ENCODE measurements at places on chromosomes 6 and 20.
A peak's percentile ranks its signal among the peaks of the same experiment; 100 is the strongest.

DNA sequence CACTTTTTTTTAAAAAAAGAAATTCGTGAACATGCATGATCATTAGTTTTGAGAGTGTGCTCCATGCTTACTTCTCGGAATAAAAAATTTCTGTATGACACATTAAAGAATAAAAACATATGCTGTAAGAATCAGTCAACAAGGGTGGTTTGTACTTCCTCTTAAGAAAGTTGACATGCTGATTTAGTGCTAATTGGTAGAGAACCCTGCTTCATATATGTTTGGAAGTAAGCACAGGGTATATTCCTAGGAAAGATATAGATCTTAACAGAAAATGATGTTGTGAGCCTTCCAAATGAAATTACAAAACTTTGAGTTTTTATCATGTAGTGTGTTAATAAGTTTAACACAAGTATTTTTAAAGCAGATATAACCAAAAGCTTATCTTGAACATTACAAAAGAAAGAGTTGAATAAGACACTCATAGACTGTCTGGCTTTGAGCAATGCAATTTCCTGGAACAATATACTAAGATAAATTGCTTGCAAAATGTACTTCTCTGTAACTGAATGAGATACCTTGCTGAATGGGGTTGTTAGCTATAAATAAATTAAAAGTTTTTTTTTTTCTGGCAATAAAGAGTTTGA is 13.8 kb upstream of the VIP start:
- DNase-seq, result no peak

GRCh38 chr20:54532573-54532972 is 57.2 kb downstream of the DOK5 start:
- DNase-seq, result no peak

- DNase-seq, result no peak
Measured at GRCh38 chr6:40290816-40291215, 296.3 kb downstream of the LRFN2 start.

DNA sequence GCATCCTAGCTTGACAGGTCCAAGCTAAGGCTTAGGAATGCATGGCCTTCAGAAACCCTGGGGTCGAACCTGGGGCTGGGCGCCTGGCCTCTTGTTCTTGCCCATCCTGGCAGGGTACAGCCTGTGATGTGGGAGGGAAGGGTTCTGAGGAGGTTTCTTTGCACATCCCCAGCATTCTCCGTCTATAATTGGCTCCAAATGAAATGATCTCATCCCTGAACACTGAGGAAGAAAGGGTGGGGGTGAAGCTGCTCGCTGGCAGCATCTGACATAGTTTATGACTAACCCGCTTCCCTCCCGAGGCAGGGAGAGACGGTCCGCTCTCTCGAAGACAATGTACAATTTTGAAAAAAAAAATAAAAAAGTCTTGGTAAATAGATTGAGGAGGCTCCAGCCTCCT is 67.1 kb upstream of the ZNFX1 start:
- no peak for DNase-seq

- DNase-seq, result no peak
Measured at GRCh38 chr6:52929321-52930164, 20.0 kb upstream of the GSTA3 start.

DNA sequence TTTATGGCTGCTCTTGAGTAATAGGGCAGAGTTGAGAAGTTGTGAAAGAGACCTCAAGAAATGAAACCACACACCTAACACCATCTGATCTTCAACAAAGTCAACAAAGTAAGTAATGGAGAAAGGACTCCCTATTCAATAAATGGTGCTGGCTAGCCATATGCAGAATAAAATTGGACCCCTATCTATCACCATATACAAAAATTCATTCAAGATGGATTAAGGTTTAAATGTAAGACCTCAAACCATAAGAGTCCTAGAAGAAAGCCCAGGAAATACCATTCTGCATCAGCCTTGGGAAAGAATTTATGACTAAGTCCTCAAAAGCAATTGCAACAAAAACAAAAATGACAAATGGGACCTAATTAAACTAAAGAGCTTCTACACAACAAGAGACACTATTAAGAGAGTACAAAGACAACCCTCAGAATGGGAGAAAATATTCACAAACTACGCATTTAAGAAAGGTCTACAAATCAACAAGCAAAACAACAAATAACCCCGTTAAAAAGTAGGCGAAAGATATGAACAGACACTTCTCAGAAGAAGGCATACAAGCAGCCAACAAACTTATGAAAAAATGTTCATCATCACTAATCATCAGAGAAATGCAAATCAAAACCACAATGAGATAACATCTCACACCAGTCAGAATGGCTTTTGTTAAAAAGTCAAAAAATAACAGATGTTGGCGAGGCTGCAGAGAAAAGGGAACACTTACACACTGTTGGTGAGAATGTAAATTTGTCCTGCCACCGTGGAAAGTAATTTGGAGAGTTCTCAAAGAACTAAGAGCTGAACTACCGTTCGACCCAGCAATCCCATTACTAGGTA is 4.0 kb downstream of the MAP3K5 start:
- no peak for DNase-seq

GRCh38 chr6:35602133-35602946 is 86.4 kb downstream of the FKBP5 start:
- peak; percentile 47 for DNase-seq

- no peak for DNase-seq
Measured at GRCh38 chr6:147345902-147346301, 141.7 kb downstream of the STXBP5 start.

DNA sequence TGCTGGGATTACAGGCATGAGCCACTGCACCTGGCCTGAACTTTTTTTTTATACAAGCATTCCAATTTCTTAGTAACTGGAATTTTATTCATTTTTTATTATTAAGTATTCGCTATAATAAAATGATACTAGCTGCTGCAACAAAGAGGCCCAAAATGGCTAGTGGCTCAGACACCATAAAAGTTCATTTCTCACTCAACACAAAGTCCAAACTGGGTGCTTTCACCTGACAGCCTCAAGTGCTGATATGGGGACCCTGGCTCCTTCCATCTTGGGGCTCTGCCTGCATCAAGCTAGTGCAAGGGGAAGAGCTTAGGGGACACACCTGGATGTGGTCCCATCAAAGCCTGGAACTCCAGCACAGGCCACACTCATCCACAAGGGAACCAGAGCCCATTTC is 12.2 kb upstream of the NOP56 start:
- DNase-seq, result no peak

GRCh38 chr6:47380251-47380650 is 70.5 kb upstream of the TNFRSF21 start:
- no peak for DNase-seq

GRCh38 chr6:161949531-161949930 is 675.7 kb upstream of the AGPAT4 start:
- DNase-seq, result no peak

DNA sequence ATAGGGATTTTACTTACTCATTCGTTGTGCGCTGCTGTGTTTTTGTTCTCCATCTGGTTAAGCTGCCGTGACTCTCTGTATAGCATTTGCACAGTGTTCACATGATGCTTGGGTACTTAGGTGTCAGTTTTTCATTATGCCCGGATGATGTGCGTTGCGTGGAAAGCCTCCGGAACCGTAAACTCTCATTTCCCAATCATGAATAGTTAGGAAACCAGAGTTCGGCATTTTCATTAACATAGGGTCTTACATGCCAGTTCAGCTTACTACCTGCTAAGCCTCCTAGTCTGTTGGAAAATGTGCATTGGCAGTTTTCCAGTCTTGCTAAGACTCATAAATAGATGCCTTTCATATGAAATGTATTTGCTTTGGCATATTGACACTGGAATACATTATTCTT is 483.4 kb upstream of the FLRT3 start:
- DNase-seq, result no peak

GRCh38 chr6:107989166-107990094 is 31.4 kb upstream of the SEC63 start:
- no peak for DNase-seq

GRCh38 chr6:126811321-126811720 is 307.1 kb upstream of the RSPO3 start:
- DNase-seq, result no peak

DNA sequence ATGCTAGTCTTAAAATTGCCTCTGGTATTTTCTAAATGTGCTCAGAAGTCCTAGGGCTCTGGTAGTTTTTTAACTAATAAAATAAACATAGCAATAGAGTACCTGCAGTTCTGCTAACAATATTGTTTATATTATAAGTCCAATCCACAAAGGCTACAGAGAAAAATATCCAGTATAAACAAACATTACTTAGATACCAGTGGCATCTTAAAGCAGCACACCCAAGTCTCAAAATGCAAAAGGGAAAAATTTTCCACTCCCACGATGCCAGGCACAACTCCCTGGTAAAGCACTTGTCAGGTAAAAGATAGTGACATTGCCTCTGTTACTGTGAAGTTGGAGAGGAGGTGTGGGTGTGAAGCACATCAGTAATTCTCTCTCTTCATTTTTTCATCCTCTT is 123.3 kb downstream of the OGFRL1 start:
- DNase-seq, result no peak

DNA sequence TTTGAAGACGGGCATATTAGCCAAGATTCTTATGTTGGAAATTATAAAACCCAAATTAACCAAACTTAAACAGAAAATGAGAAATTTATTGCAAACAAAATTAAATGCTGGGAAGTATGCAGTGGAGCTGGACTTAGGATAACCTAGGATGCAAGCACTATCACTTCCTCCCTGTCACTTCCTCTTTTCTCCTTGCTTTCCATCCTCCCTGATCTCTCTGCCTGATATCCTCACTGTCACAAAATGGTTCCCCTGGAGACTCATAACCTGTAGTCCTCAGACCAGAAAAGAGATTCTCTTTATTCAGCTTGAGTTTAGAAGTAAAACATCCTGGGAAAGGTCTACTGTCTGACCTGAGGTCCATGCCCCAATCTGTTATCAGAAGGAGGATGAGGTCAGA is 7.4 kb upstream of the KLHL32 start:
- no peak for DNase-seq

- DNase-seq, result no peak
Measured at GRCh38 chr6:46320505-46320904, 149.7 kb upstream of the ENPP5 start.

DNA sequence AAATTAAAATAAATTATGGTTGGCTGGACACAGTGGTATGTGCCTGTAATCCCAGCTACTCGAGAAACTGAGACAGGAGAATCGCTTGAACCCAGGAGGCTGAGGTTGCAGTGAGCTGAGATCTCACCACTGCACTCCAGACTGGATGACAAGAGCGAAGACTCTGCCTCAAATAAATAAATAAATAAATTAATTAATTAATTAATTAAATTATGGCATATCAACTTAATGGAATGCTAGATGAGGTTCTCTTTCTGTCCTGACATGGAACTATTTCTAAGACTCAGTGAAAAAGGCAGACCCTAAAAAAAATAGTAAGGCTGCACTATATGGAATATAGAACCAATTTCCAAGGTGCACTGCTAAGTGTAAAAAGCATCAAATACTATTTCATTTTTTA is 4.8 kb downstream of the SRPK1 start:
- no peak for DNase-seq

- no peak for DNase-seq
Measured at GRCh38 chr6:14953836-14954235, 292.0 kb upstream of the JARID2 start.

DNA sequence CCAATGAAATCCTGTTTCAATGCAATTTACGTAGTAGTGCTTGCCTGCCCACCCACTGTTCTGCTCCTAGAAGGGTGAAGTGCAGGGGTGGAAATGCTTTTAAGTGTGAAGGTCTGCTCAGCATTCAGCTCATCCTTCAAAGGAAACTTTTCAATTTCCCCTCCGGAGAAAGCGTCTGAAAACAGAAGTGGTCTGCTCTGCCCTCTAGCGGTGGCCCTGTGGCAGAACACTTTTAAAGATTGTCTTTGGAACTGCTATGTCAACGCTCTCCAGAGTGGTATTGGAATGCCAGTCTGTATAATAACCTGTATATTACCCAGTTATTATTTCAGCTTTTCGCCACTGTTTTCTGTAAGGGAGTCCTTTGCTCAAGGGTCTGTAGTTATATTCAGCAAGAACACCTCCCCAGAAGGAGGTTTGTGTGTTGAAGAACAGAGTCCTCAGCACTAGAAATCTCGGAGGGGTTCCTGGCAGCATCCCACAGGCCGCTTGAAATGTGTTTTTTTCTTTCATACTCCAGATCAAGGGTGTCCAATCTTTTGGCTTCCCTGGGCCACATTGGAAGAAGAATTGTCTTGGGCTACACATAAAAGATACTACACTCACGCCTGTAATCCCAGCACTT is 63.1 kb upstream of the KLHL31 start:
- peak; percentile 48 for DNase-seq

GRCh38 chr6:51928320-51928719 is 159.1 kb downstream of the PKHD1 start:
- DNase-seq, result no peak

DNA sequence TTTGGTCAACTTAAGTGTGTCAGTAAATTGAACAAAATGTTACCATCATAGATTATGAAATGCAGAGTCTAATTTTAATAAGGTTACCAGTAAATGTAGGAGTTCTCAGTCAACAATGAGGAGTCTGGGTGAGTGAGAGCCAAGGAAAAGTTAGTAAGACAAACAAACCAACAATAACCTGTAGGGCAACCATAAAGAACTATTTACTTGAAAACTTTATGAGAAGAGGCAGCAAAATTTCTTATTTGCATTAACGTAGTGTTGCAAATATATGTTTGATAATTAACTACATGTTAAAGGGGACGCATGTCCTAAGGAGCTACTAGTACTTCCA is 131.1 kb upstream of the SOX4 start:
- DNase-seq, result no peak

- peak; percentile 44 for DNase-seq
Measured at GRCh38 chr6:25223490-25223991, 55.6 kb upstream of the CARMIL1 start.

DNA sequence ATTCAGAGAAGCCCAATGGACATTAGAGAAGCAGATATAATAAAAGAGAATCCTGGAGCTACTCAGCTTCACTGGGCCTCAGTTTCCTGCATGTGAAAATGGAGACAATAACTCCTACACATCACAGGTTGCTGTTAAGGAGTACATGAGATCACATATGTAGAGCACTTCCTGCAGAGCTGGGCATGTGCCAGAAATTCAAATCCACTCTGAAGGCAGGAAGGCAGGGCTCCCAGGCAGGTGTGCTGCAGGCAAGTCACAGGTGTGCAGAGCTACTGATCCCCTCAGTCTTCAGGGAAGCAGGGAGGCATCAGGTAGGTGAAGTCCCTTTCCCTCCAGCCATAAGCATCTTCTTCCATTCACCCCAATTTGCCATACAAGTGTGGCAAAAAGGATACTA is 48.0 kb downstream of the DST start:
- DNase-seq, result no peak

- no peak for DNase-seq
Measured at GRCh38 chr6:142334294-142334693, 32.5 kb downstream of the ADGRG6 start.

- no peak for DNase-seq
Measured at GRCh38 chr6:99369533-99369932, 20.1 kb upstream of the FAXC start.

DNA sequence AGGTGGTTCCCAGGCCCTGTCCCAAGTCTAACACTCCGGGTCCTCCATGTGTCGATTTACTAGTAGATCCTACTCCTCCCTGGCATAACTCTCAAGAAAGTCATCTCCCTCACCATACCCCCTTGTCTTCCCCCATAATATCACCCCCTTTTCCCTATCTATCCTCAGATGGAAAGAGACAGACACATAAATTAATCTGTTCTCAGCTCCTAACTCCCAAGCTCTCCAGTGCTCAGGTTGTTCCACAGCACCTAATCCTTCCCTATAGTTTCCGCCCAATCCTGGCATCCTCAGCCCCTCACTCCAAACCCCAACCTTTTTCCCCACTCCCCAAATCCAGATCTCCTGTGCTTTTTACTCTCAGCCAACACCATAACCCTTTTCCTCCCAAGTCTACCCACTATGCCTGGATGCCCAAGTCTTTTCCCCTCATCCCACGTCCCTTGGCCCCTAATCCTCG is 808 bp downstream of the ILRUN start:
- DNase-seq, result no peak

GRCh38 chr6:143773506-143774150 is 69.5 kb upstream of the LTV1 start:
- no peak for DNase-seq

Data from CD4-positive, alpha-beta T cell (primary cell).